ENCODE measurements at places on chromosomes 1 and 21.

DNA sequence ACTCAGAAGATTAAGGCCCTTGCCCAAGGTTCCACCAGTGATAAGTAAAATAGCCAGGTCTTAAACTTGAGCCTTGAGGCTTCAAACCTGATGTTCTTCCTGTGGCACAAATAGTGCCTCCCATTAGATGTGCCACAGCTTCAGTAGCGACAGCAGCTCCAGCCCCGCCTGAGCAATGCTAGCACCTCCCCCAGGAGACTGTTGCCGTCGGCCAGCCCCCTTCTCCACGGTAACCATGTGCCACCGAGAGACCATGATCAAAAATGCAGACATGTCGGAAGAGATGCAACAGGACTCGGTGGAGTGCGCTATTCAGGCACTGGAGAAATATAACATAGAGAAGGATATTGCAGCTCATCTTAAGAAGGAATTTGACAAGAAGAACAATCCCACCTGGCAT is 32.2 kb downstream of the KLHDC7A start:
- DNase-seq: no peak

GRCh38 chr1:215279682-215280081 is 197.1 kb downstream of the KCNK2 start:
- no peak for DNase-seq

DNA sequence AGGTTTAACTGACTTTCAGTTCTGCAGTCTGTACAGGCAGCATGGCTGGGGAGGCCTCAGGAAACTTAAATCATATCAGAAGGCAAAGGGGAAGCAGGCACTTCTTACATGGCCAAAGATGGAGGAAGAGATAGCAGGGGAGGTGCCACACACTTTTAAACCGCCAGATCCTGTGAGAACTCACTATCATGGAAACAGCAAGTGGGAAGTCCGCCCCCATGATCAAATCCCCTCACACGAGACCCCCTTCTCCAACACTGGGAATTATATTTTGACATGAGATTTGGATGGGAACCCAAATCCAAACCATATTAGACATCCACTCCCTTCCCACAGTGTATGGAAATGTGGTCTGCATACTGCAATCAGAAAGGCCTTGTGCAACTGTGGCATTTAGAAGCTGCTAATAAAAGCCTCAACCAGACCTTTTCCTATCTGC is 148.2 kb downstream of the FCRL5 start:
- DNase-seq: no peak

- peak; percentile 15 for DNase-seq
Measured at GRCh38 chr1:81424061-81424460, 376.7 kb upstream of the ADGRL2 start.

DNA sequence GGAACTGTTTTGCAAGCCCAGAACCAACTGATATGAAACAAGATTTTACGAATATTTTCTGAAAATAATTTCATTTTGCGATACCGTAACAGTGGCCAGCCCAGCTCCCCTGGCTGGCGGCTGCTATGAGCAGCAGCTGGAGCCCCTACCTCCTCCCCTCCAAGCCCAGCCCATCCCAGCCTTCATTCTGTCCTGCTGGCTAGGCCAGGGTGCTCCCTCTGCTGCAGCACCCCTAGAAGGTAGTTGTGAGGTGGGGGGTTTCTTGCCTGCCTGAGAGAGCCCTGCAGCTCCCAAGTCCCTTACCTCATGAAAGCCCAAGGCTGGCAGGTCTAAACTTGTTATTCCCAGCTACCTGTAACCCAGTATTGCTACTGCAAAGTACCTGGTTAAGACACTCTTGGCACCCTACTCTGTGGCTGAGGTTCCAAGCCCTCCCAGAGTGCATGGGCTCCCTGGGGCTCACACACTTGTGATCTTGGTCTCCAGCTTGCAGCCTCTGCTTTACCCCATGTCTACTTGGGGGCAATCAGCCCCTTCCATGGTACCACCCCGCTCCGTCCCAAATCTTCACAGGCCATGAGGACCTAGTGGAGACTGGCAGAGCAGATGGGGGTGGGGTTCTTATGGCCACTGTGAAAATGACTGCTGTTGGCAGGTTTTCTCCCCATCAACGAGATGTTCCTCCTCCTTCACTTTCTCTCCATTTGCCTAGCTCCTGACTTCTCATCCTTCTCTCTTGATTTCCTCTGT is 239.8 kb downstream of the TRABD2B start:
- DNase-seq: no peak

GRCh38 chr1:52677076-52677806 is 20.9 kb downstream of the COA7 start:
- no peak for DNase-seq

DNA sequence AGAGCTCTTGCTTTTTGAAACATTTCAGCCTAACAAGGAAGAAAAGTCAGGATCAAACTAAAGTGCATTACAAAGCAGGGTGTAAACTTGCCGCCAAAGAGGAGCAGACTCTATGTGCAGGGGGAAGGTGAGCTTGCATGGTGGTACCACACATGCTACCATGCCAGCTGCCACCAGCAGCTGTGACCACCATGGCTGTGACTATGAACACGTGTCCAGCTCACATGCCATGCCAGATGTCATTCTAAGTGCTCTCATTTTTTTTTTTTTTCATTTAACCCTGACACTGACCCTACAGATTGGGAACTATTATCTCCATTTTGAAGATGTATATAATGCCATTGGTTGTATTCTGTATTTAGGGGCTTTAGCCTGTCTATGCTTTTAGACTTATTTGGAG is 79.0 kb downstream of the PCP4 start:
- DNase-seq: no peak

DNA sequence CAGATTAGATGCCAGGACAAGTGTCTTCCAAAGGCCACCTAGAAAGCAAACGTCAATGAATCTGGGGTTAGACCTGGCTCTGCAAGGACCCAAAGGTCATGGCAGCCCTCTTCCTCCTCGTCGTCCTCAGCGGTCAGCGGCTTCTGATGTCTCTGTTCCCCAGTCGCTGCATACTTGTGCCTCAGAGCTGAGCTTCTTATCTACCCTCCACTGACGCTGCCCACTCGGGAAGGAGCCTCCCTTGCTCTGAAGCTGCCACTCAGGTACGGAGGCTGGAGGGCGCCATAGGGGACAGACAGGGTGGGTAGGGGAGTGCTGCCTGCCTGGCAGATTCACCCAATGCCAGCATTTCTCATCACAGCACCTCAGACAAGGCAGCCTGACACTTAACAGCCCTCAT is 11.4 kb upstream of the UMODL1 start:
- no peak for DNase-seq

- DNase-seq: no peak
Measured at GRCh38 chr1:216749232-216749631, 26.0 kb upstream of the ESRRG start.

GRCh38 chr1:185573162-185573561 is 161.0 kb upstream of the HMCN1 start:
- DNase-seq: no peak

GRCh38 chr1:236142253-236143103 is at the start of gene GPR137B:
Gene GPR137B, plus strand, starts transcription at chr1:236142539. Its CDS starts 84 bp downstream, at chr1:236142623.
- peak; percentile 4 for DNase-seq

- no peak for DNase-seq
Measured at GRCh38 chr1:163661391-163661790, 339.6 kb downstream of the NUF2 start.

- DNase-seq: no peak
Measured at GRCh38 chr21:39386899-39387298, 38.0 kb upstream of the HMGN1 start.

DNA sequence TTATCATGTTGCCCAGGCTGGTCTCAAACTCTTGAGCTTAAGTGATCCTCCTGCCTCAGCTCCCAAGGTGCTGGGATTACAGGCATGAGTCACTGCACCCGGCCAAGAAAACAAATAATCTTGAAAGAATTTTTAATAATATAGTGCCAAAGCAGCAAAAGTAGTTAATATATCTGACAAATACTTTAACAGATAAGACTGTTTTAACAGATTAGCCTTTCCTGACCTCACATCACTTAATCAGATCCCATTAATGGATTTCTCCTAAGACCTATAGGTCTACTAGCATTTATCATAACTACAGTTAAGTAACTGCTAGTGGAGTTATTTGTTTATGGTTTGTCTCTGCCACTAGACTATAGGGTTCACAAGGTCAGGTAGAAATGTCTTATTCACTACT is 61.1 kb upstream of the HP1BP3 start:
- DNase-seq: no peak

DNA sequence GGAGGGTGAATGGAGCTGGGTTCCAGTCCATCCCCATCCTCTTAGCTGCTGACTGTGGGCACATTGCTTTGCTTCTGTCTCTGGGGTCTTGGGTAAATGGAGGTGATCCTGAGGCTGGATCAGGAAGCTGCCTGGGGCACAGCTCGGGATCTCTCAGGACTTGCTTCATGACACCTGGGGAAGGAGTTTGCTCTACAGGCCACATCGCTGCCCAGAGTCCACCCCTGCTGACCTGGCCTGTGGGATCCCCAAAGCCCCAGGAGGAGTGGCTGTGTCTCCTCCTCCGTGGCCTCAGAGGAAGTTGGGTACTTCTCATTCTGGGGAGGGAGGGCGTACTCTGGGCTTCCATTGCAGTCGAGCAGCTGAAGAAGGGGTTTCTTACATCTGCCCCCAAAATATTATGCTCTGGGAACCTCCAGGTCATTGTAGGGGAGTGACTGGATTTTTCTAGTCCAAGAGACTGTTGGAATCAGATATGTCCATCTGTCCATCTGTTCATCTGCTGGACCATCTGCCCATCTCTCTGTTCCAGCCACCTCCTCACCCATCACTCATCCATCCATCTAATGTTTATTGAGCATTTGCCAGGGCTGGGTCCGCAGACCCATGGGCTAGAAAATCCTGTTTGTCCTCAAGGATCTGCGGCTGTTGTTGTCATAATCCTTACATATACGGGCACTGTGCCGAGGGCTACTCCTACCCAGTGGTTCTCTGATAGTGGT is 45.9 kb downstream of the ARHGEF10L start:
- no peak for DNase-seq

- no peak for DNase-seq
Measured at GRCh38 chr1:175071276-175071943, 3.8 kb downstream of the TNN start.

- DNase-seq: no peak
Measured at GRCh38 chr1:16245476-16246196, 8.7 kb upstream of the CPLANE2 start.

DNA sequence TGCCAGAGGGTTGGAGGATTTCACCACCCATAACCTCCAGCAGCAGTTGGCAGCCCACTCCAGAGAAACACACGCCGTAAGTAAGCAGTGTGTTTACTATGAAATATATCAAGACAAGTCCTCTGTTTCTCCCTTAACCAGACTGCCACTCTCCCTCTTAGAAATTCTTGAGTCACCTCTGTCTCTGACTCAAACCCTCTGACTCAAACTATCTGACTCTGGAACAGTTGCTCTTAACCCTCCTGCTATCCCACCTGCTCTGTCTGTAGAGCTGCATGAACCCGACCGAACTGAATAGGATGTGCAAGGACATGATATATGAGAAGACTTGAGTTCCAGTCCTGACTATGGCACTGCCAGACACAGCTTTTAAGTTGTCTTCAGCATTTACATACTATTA is 14.1 kb downstream of the INPP5B start:
- DNase-seq: no peak

- DNase-seq: no peak
Measured at GRCh38 chr1:8643542-8644536, 173.6 kb downstream of the RERE start.

- DNase-seq: peak; percentile 14
Measured at GRCh38 chr21:32940079-32941014, 85.4 kb upstream of the OLIG2 start.

- no peak for DNase-seq
Measured at GRCh38 chr1:12121212-12122003, 45.4 kb upstream of the TNFRSF1B start.

DNA sequence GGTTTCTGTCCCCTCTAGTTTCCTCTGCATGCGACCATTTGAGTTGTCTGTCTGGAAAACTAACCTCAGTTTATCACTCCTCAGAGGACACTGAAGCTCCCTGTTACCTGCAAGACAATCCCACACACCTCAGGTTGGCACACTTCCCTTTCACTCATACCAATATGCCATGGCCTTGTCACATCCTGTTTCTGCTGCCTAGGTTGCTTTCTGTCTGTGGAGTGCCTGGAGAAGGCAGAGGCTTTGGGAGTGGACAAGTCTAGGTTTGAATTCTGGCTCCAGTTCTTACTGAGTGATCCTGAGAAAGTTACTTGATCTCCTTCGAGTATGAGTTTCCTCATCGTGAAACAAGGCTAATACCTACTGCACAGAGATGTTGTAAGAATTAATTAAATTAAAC is 171.5 kb upstream of the CACYBP start:
- no peak for DNase-seq

DNA sequence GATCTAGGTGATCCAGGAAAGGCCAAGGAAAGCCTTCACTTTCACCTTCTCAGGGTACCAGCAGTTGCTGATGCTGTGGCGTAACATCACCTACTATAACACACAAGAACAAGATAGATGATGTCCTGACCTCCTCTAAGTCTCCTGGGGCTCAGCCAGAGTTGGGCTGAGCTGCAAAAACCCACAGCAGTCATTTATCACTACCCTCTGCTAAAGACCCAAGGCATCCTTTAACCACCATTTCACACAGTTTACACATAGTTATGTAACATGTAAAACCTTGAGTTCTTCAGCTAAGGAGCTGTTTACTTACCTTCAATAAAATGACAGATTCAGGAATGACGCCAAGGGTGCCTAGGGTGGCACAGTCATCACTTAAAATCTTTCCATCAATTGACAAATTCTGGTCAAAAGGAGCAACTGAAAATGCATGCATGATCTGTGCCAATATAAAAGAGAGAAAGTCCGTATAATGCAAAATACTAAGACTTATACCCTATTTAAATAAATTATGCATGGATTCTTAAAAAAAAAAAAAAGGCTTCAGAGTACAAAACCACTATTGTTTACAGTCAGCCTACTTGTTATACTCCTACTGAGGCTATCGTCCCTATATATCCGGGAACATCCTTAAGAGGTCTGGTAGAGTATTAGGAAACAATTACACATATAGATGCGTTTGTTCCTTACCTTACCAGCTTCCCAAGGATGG is 20.7 kb upstream of the RAP1GAP start:
- DNase-seq: no peak

- DNase-seq: peak; percentile 26
Measured at GRCh38 chr1:230868736-230869385, 540 bp upstream of the C1orf198 start.

DNA sequence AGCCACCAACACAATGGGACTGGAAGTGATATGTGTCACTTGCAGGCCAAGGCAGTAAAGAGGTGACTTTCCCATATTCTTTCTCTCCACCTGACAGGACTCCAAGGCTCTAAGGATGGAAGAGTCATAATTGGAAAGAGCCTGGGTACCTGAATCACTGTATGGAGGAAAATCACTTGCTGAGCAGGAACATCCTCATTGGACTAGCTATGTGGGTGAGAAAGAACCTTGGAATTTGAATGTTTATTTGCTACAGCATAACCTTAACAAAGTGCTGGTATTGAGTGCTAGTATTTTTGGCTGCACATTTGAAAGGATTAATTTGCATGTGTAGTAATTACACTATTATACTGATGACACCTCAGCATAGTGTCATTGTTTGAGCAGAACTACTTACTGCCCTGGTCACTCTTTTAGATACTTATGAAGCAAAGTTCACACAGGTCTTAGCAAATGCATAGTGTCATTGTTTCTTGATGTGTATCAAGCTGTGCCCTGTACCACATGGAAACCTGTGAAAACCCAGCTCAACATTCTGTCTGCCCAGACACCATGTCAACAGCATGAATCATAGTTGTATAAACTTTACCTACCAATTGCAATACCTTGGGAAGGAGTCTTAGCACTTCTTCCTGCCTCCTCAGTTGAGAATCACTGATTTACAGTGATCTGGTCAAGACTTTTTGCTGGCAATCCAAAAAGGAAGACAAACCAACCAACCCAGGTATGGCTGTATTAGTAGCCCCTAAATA is 5.1 kb upstream of the S100A10 start:
- DNase-seq: no peak
